Spleen (tissue), 13 donors: ENCODE measurements at places on chromosomes 5 and 9. TPM values are rescaled to one million over a fixed set of nuclear protein-coding genes. Genes with fewer than 3 reads are reported as not detected.

The GRIA1 gene
- 0.19 TPM for total RNA-seq

The KCNMB1 gene
- 2.2 TPM for total RNA-seq

The INSL4 gene
- not detected for total RNA-seq

The CORO2A gene
- total RNA-seq: 7.2 TPM

The HTR1A gene
- not detected for total RNA-seq

The PROB1 gene
- 3.2 TPM for total RNA-seq

The BAAT gene
- not detected for total RNA-seq

DNA sequence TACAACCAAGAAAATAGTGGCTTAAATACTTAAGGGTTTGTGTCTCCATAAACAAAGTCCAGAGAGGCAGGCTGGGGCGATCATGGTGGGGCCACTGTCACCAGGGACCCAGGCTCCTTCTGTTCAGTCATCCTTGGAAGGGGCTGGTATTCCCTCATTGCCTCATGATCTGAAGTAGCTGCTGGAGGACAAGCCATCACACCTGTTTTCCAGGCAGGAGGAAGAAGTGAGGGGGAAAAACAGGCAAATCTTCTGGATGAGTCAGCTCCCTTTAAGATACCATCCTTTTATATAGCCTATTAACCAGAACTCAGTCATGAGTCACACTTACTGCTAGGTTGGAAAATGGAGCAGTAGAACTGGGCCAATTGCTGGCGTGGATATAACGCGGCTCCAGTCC lies 92.3 kb downstream of the DAP start:
- DNase-seq: no peak
- no peaks in the 10 kb centered on the region for H3K27me3 ChIP-seq
- H3K36me3 ChIP-seq: no peaks in the 10 kb centered on the region
- H3K4me3 ChIP-seq: no peak overlapping the region
- H3K4me1 ChIP-seq: no peaks in the 10 kb centered on the region
- H3K27ac ChIP-seq: no peak overlapping the region

GRCh38 chr5:122591828-122592227 lies 183.1 kb upstream of the SNX2 start:
- H3K27ac ChIP-seq: no peak overlapping the region
- no peak overlapping the region for H3K4me3 ChIP-seq
- no peaks in the 10 kb centered on the region for H3K36me3 ChIP-seq
- no peaks in the 10 kb centered on the region for H3K4me1 ChIP-seq
- H3K27me3 ChIP-seq: no peaks in the 10 kb centered on the region

DNA sequence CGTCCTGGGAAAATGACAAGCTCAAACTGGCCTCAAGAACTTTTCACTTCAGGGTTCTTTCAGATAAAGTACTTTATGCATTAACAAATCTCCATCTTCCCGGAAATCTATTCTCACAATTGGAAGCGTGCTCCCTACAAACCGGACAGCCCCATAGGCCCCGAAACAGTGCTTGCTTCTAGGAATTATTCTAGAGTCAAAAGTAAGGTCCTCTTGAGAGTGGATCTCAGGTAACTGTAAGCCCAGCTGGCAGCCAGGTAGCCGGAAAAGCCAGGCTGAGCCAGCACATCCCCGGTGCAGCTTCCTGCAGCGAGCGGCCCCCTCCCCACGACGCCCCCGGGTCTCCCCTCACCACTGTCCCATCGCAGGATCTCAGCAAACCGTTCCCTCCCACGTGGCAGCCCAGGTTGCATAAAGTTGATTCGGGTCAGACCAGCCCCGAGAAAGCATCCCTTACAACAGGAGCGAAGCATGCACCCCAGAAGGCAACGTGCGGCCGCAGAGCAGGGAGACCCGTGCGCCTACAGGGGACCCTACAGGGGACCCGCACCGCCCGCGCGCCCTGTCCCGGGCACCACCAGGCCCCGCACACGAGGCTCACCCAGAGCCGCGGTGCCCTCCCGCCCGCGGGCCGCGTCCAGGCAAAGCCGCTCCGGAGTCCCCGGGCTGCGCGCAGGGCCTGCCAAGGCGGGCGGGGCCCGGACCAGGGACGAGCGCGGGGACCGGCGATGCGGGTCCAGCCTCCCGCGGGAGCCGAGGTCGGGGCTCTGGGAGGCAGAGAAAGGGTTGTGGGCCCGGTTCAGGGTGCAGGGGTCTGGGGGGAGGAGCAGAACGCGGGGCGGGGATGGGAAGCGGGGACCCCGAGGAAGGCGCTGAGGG lies 920 bp downstream of the LPCAT1 start:
- H3K4me3 ChIP-seq: peak overlapping the region; percentile 95
- H3K4me1 ChIP-seq: peaks cover 66% of the 10 kb centered on the region
- H3K36me3 ChIP-seq: peaks cover 20% of the 10 kb centered on the region
- H3K27ac ChIP-seq: peak overlapping the region; percentile 98
- H3K27me3 ChIP-seq: no peaks in the 10 kb centered on the region

GRCh38 chr9:135525241-135526088 lies 4.2 kb downstream of the LCN1 start:
- no peak for DNase-seq
- H3K36me3 ChIP-seq: no peaks in the 10 kb centered on the region
- H3K27me3 ChIP-seq: peaks cover 33% of the 10 kb centered on the region

DNA sequence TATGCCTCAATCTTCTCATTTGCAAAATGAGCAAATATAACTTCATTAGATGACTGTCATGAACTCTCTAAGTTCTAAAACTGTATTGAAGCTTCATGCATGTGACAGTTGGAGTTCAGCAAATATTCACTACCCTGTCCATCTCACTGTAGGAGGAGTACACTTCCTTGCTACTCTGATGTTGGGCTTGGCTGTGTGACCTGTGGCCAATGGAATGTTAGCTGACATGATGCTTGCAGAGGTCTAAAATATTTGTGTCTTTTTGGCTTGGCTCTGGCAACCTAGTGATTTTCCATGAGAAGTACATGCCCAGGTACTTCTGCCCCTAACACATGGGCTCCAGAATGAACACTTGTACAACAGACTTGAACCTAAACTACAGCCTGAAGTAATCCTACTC lies 203.1 kb upstream of the ANKH start:
- no peaks in the 10 kb centered on the region for H3K36me3 ChIP-seq
- DNase-seq: no peak
- no peak overlapping the region for H3K4me3 ChIP-seq
- H3K27ac ChIP-seq: no peak overlapping the region
- no peaks in the 10 kb centered on the region for H3K4me1 ChIP-seq

DNA sequence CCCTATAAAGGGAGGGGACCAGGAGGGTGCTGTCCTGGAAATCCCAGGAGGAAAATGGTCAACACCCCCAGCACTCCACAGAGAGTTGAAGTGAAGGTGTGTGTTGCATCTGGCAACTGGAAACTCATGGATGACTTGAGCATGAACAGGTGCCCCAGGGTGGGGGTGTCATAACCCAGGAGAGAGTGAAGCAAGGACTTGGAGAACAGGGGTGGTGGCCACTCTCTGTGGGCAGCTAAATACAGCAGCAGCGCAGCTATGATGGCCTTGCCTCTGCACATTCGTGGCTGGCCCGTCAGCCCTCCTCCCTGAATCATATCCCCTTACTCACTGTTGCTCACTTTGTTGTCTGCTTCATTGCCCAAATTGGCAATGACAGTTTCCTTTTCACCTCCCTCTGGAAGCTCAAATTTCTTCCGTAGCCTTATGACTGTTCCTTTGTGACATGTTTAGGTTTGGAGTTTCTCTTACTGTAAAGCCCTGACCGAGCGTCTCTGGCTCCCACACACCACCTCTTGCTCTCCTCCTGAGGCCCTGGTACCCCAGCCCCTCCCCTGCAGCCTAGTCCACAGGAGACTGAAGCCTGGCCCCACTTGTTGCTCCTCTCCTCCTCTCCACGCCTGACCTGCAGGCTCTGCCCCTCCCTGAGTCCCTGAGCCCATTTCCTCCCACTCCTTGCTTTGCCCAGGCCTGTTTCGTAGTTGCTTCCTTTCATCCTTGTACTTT lies 185.8 kb downstream of the CD180 start:
- H3K36me3 ChIP-seq: no peaks in the 10 kb centered on the region
- no peak for DNase-seq
- peak overlapping the region; percentile 80 for H3K27ac ChIP-seq
- H3K27me3 ChIP-seq: no peaks in the 10 kb centered on the region
